ENCODE measurements at places on chromosomes 2 and 18.
A peak's percentile ranks its signal among the peaks of the same experiment; 100 is the strongest.

DNA sequence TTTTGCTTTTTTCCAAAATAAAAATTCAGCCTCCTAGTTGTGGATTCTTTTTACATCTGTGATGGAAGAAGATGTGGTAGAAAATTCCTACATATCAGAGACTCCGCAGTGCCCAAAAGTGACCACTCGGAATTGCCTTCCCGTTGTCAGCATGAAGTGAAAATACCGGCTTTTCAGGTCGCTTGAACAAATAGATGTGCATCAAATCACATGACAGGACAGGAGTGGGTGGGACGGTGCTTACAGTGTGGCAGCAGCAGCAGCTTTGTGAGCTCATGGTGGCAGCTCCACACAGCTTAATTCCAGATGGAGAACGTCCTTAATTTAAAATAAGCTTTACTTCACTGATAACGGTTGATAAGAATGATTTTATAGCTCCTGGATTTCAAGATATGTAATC, 20.3 kb downstream of the SALL3 start:
- no peak for DNase-seq

GRCh38 chr2:118841450-118841827, 6.0 kb downstream of the EN1 start:
- no peak for DNase-seq

- no peak for DNase-seq
These were observed 43.4 kb upstream of the LRP1B start for GRCh38 chr2:142174176-142174575.

- DNase-seq, result no peak
These were observed 335.4 kb downstream of the DYSF start for GRCh38 chr2:71788601-71789240.

GRCh38 chr2:120029672-120030640, 17.1 kb downstream of the EPB41L5 start:
- no peak for DNase-seq

- DNase-seq, result no peak
These were observed 171.4 kb upstream of the NDUFV2 start for GRCh38 chr18:8930990-8931616.

GRCh38 chr2:96683972-96684820, 41.6 kb downstream of the FER1L5 start:
- no peak for DNase-seq

- peak; percentile 50 for DNase-seq
These were observed 341.6 kb upstream of the VWC2L start for GRCh38 chr2:214069254-214069653.

DNA sequence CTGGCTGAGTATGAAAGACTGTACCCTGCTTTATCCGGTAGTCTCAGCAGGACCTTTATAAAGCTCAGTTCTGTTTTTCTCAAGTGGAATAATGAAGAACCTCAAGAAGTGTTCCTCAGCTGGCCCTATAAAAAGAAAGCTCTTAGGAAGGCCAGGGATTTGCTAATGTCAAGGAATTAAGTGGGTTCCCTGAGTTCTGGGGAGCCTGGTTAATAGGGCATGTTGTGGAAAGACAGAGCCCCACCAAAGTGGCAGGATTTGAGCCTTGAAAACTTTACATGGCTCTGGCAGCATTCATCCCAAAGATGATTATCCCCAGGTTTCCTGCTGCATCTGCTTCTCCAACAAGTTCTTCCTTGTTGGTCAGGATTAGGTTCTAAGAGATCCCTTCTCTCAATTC, 6.9 kb upstream of the DYSF start:
- no peak for DNase-seq

- no peak for DNase-seq
These were observed 118.8 kb downstream of the SCN9A start for GRCh38 chr2:166256896-166257295.

- DNase-seq, result no peak
These were observed 112.9 kb downstream of the SOS1 start for GRCh38 chr2:39007875-39008504.

DNA sequence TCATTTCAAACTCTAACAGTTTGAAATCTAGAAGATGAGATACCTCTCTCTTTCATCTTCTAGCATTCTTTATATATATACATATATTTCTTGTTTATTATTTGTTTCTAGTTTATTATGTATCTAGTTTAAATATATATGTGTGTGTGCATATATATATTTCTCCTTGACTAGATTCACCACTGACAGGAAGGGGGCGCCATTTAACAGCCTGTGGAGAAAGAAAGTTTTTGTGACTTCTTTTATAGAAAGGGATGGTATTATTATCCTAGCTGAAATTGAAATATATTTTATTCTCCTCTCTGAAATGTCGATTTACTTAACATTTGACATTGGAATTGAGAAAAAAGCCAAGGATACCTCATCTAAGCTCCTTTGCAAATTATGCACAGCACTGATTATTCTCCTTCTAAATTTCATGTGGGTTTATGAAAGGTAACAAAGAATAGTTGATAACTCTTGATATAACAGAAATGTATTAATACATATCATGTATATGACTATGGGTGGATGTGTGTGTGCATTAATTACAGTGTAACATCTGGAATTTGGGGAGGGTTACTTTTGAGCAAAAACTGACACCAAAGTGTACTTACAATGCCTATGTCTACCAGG, 160.7 kb upstream of the NT5C1B start:
- DNase-seq, result no peak

- DNase-seq, result no peak
These were observed 99.7 kb upstream of the CRIM1 start for GRCh38 chr2:36255863-36256262.

- no peak for DNase-seq
These were observed 130.8 kb downstream of the MAP4K4 start for GRCh38 chr2:101828257-101828656.

DNA sequence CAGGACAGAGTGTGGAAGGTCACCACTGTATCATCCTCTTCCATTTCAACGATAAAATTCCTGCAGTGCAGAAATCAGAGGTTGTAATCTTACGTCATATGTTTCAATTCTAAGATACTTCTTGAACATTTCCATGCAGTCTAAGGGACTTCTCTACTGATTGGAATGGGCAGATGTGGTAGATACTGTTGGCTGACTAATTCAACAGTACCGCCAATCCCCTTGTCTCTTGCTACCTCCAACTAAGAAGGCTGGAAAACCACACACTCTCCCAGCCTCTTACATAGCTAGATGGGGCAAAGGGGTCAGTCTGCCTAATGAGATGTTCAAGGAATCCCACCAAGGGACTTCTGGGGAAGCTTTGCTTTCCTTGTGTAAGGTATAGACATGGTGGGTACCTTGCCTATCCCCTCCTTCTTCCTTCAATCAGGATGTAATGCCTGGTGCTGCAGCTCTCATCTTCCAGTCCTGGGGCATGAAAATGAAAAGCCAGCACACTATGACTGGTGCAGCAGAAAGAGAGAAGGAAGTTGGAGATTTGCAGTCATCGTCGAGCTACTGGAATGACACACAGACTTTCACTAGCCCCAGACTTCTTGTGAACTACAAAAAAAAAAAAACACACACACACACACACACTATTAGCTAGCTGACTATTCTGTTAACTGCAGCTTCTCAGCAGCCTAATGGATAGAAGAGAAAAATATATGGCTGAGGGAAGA, 84.1 kb downstream of the ALPK2 start:
- no peak for DNase-seq

GRCh38 chr2:11903085-11903606, 156.7 kb downstream of the LPIN1 start:
- DNase-seq, result no peak

GRCh38 chr18:22827216-22827615, 105.9 kb upstream of the RBBP8 start:
- DNase-seq, result no peak

GRCh38 chr2:69989441-69990105, 28.1 kb upstream of the ASPRV1 start:
- no peak for DNase-seq

- DNase-seq, result no peak
These were observed 120.5 kb upstream of the COPS8 start for GRCh38 chr2:236965021-236965840.

DNA sequence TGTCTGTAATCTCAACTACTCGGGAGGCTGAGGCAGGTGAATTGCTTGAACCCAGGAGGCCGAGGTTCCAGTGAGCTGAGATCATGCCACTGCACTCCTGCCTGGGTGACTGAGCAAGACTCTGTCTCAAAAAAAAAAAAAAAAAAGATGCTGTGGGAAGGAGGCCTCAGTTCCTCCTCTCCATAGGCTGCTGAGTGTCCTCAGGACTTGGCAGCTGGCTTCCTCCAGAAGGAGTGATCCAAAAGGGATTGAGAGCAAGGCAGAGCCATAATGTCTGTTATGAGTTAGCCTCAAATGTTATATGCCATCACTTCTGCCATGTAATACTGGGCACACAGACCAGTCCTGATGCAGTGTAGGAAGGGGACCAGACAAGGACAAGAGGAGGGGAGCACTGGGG, 6.6 kb upstream of the NPC1 start:
- no peak for DNase-seq

GRCh38 chr2:43754180-43754579, 19.7 kb upstream of the DYNC2LI1 start:
- peak; percentile 16 for DNase-seq

- DNase-seq, result no peak
These were observed 269.3 kb upstream of the MYT1L start for GRCh38 chr2:2600366-2600765.

- no peak for DNase-seq
These were observed 28.4 kb downstream of the AFF3 start for GRCh38 chr2:100113990-100114433.

- no peak for DNase-seq
These were observed 33.5 kb upstream of the MAP4K3 start for GRCh38 chr2:39470580-39470979.

- no peak for DNase-seq
These were observed 132.0 kb downstream of the CALCRL start for GRCh38 chr2:187316040-187316439.

- DNase-seq, result no peak
These were observed 4.6 kb downstream of the TTR start for GRCh38 chr18:31596081-31596872.

- no peak for DNase-seq
These were observed 49.8 kb upstream of the SLC1A4 start for GRCh38 chr2:64939332-64939917.

- no peak for DNase-seq
These were observed 4.5 kb upstream of the TTC27 start for GRCh38 chr2:32623311-32623706.

DNA sequence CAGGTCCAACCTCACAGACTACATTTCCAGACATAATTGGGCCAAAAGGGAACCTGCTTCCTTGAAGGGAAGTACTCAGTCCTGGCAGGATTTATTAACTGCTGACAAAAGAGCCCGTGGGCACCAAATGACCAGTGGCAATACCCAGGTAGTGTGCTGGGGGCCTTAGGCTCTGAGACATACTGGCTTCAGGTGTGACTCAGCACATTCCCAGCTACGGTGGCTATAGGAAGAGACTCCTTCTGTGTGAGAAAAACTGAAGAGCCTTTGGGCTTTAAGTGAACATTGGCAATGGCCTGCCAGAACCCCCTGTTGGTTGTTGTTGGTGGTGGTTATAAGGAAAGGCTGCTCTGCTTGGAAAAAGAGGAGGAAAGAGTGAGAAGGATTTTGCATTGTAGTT, 401.8 kb downstream of the KCNJ3 start:
- DNase-seq, result no peak

GRCh38 chr2:69459936-69460335, 22.7 kb upstream of the NFU1 start:
- DNase-seq, result no peak

DNA sequence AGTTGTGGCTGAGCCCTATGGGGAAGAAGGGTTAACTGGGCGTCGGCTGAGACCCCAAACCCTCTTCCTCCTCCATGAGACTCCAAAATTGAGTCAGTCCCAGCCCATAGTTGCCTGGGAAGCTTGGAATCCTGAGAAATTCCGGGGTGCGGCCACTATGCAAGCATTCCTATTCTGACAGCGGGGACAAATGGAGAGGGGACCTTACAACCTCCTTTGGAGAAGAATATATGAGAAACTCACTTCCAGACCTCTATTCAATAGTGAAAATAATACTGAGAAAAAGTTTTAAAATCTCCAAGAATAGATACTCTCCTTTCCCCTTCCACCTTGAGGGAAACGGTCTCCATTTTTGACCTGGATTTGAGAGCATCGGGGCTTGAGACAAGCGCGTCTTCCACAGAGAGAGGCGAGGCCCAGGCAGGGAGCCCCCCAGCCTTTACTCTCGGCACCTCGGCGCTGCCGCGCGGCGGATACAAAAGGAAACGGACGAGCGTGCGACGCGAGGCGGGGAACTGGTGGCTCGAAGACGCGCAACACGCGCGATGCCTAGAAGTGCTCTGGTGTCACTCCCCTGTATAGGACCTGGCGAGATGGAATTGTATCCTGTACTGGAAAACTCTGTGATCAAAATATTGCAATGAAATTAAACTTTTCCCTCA, 11.1 kb downstream of the NR4A2 start:
- no peak for DNase-seq

DNA sequence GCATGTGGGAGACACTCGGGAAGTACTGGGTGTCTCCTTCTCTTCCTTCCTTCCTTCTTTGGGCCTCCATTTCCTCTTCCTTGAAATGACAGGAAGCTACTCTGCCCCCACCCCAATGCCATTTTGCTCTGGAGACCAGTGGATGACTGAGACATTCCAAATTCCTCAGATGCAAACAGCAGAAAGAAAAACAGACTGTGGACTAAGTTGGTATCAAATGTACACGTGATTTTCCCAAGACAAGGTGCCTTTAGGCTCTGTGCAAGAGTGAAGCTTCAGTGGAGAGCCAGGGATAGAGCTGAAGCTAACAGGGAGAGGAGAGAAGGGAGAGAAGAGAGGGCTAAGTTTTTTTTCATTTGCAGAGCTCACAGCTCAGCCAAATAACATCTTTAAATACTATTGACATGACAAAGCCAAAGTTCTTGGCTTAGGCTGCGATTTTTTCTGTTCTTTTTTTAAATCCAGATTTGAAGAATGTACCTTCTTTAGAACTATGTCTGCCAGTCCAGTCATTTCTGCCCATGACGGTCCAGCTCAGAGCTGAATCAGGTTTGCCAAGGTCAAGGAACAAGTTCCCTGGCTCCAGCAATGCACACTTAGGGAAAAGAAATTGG, 84.5 kb upstream of the LCLAT1 start:
- DNase-seq, result no peak

GRCh38 chr2:211440107-211440506, 883.7 kb downstream of the CPS1 start:
- DNase-seq, result no peak

GRCh38 chr2:100935372-100935752, 66.7 kb upstream of the RPL31 start:
- DNase-seq, result no peak

DNA sequence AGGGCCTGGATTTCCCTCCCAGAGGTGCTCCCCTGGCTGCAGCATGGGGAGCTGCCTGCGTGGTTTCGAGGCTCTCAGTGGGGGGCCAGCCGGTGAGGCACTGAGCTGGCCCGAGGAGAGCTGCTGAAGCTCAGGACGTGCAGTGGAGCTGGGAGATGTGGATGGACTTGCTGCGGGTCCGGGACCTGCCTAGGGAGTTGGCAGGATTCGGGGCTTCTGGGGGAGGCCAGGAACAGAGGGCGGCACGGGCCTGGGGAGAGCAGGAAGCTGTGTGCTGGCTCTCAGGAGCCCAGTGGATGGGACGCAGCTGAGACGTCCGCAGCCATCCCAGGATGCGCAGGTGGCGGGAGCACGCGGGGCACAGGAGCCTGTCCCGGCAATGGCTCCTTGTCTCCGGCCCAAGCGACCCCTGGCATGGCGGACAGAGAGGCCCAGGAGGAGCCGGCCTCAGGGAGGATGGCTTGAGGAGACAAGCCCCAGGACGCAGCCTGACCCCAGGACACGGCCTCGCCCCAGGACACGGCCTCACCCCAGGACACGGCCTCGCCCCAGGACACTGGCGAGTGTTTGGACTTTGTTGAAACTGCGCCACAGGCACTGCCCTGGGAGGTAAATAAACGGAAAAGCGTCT, 116.1 kb downstream of the NFATC1 start:
- DNase-seq, result no peak

All from T1000 (cell line).